T-cell (primary cell): ENCODE measurements at places on chromosomes 5 and 9. TPM values are rescaled to one million over a fixed set of nuclear protein-coding genes. Genes with fewer than 3 reads are reported as not detected.

DNA sequence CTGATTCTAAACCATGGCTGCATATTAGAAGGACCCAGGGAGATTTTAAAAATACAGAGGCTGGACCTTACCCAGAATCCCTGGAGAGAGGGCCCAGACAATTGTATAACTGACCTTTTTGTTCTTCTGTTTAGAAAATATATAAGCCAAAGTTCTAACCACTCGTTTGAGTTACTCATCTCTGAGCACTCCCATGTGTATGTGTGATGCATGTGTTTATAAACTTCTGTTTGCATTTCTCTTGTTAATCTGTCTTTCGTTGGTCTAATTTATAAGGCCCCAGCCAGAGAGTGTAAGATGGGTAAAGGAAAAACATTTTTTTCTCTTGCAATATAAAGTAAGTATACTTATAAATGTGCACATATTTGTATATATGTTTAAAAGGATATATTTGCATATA is 443.9 kb downstream of the ZNF608 start:
- no peaks in the 10 kb centered on the region for H3K27me3 ChIP-seq
- H3K27ac ChIP-seq: no peak overlapping the region
- DNase-seq: no peak

The SPATA31E1 gene
- total RNA-seq: not detected

The TMC1 gene
- total RNA-seq: not detected

GRCh38 chr5:396531-396961 is 46.4 kb upstream of the EXOC3 start:
- H3K27me3 ChIP-seq: no peaks in the 10 kb centered on the region
- H3K27ac ChIP-seq: no peak overlapping the region
- H3K4me1 ChIP-seq: peaks cover 19% of the 10 kb centered on the region

- peaks cover 12% of the 10 kb centered on the region for H3K27me3 ChIP-seq
- no peaks in the 10 kb centered on the region for H3K4me1 ChIP-seq
- no peak overlapping the region for H3K27ac ChIP-seq
- DNase-seq: no peak
Observed at GRCh38 chr5:170791325-170791954, 7.9 kb downstream of the GABRP start.

The AJM1 gene
- total RNA-seq: 2.1 TPM

DNA sequence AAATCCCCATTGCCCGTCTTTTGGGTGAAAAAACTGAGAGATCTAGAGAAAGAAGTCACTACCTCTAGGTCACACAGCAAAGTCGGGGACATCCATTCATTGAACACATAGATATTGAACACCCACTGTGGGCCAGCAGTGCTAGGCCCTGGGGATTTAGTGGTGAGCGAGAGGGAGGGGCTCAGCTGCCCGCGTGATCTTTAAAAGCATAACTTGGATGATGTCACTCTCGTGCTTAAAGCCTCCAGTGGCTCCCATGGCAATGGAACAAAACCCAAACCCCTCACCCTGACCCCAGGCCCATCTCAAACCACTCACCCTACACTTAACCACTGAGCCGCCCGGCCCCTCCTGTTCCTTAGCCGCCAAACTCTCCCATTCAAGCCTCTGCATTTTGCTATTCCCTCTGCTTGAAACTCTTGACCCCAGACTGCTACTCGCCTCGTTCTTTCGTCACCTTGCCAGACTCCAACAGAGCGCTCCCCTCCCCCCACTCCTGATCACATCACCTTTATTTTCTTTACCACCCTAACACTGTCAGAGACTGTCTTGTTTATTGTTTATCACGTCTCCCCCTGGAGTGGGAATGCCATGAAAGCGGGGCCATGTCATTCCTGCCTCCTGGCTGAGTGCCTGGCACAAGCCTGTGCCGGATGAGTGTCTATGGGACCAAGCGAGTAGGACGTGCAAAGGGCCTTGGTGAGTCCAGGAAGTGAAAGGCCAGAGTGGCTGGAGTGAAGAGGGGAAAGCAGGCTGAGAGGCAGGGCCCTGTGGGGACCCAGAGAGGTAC is 710 bp upstream of the PIP5KL1 start:
- H3K36me3 ChIP-seq: no peaks in the 10 kb centered on the region
- H3K27ac ChIP-seq: no peak overlapping the region
- H3K27me3 ChIP-seq: no peaks in the 10 kb centered on the region
- H3K4me1 ChIP-seq: peaks cover 13% of the 10 kb centered on the region

GRCh38 chr5:5005353-5005752 is 134.8 kb upstream of the ADAMTS16 start:
- DNase-seq: no peak
- no peaks in the 10 kb centered on the region for H3K27me3 ChIP-seq
- no peaks in the 10 kb centered on the region for H3K4me1 ChIP-seq
- no peak overlapping the region for H3K27ac ChIP-seq
- no peaks in the 10 kb centered on the region for H3K36me3 ChIP-seq
- H3K4me3 ChIP-seq: no peak overlapping the region

DNA sequence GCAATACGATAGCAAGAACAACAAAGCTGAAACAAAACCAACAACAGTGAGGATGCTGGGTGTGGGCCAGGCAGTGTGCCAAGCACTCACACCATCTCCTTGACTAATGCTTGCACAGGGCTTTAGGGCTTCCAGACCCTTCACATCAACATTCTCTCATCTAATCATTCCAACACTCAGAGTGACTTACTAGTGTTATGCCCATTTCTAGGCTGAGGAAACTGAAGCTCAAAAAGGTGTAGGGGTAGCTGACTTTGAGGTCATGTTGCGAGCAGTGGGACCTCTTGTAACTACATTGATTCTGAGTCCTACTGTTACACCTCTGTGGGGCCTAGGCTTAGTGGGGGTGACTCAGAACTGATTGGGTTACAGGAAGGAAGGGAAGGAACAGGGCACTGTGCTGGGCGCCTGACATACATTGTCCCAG is 9.7 kb downstream of the ANGPTL2 start:
- no peak overlapping the region for H3K4me3 ChIP-seq
- H3K36me3 ChIP-seq: no peaks in the 10 kb centered on the region
- DNase-seq: no peak

The IFNB1 gene
- not detected for total RNA-seq

GRCh38 chr9:134039386-134040175 is 14.3 kb downstream of the BRD3OS start:
- no peak overlapping the region for H3K27ac ChIP-seq
- DNase-seq: no peak
- H3K4me3 ChIP-seq: no peak overlapping the region
- peaks cover 56% of the 10 kb centered on the region for H3K36me3 ChIP-seq
- H3K4me1 ChIP-seq: no peaks in the 10 kb centered on the region

- no peak for DNase-seq
- no peaks in the 10 kb centered on the region for H3K36me3 ChIP-seq
- no peak overlapping the region for H3K27ac ChIP-seq
- H3K4me1 ChIP-seq: peaks cover 13% of the 10 kb centered on the region
- H3K27me3 ChIP-seq: no peaks in the 10 kb centered on the region
- H3K4me3 ChIP-seq: no peak overlapping the region
Observed at GRCh38 chr9:129776566-129776937, 23.7 kb upstream of the PTGES start.

- no peaks in the 10 kb centered on the region for H3K36me3 ChIP-seq
- no peak overlapping the region for H3K27ac ChIP-seq
- no peak for DNase-seq
- H3K27me3 ChIP-seq: no peaks in the 10 kb centered on the region
- H3K4me1 ChIP-seq: no peaks in the 10 kb centered on the region
Observed at GRCh38 chr5:122612901-122613300, 162.0 kb upstream of the SNX2 start.

The TIMD4 gene
- total RNA-seq: 2.6 TPM

GRCh38 chr9:130946766-130947617 is 7.9 kb upstream of the FIBCD1 start:
- H3K4me3 ChIP-seq: no peak overlapping the region
- peaks cover 47% of the 10 kb centered on the region for H3K27me3 ChIP-seq
- no peaks in the 10 kb centered on the region for H3K4me1 ChIP-seq
- no peaks in the 10 kb centered on the region for H3K36me3 ChIP-seq
- no peak overlapping the region for H3K27ac ChIP-seq

DNA sequence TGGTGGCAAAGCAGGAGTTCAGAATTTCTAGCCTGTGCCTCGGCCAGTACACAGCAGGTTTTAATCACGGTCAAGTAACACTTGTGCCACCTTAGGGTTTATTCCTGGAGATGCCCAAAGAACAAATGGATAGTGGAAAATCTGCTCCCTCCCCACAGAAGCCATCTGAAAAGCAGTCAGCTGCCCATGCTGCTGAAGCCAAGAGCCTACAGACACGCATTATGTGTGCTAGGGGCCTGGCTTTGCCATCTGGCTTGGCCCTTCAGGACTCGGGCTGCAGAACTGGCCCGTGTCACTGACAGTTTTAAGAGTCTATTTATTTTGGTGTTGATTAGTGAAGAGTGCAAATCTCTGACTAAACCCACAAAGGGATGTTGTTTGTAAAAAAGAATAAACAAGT is 11.1 kb downstream of the ARSB start:
- no peak overlapping the region for H3K27ac ChIP-seq
- DNase-seq: no peak
- H3K27me3 ChIP-seq: no peaks in the 10 kb centered on the region
- H3K4me3 ChIP-seq: no peak overlapping the region
- no peaks in the 10 kb centered on the region for H3K4me1 ChIP-seq

- H3K27ac ChIP-seq: no peak overlapping the region
- no peaks in the 10 kb centered on the region for H3K27me3 ChIP-seq
- no peaks in the 10 kb centered on the region for H3K36me3 ChIP-seq
- no peak overlapping the region for H3K4me3 ChIP-seq
- no peak for DNase-seq
Observed at GRCh38 chr5:100517301-100517974, 17.7 kb upstream of the FAM174A start.

DNA sequence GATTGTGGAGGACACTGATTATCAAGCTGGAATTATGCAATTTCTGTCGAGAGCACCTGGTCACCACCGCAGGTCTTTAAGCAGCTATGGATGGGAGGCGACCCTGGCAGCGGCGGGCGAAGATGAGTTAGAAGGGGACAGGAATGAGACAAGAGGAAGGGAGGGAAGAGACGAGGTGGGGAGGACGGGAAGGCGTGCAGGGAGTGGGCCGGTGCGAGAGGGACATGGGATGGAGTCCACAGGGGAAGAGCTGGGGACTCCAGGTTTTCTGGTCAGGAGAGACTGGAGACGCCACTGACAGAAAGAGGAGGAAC is 192.3 kb downstream of the MELK start:
- no peak for DNase-seq
- no peak overlapping the region for H3K27ac ChIP-seq
- no peak overlapping the region for H3K4me3 ChIP-seq

DNA sequence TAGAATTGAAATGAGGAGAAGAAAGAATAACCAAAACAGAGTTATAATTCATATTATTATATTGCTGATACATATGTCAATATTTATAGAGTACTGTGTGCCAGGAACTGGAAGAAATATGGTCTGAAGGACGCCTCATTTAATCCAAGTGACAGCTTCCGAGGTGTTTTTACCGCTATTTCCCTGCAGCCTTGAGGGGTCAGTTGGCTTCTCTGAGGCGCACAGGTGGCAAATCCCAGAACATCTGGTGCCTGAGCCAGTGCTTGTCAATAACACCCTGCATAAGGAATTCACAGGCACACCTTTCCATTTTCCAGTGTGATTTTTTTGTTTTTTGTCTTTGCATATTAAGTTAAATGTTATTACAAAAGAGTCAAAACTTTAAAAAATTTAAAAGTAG is 43.3 kb upstream of the CTSL start:
- no peaks in the 10 kb centered on the region for H3K27me3 ChIP-seq
- no peak overlapping the region for H3K27ac ChIP-seq
- DNase-seq: no peak
- H3K4me3 ChIP-seq: no peak overlapping the region
